ENCODE measurements at places on chromosomes 6 and 20.

GRCh38 chr6:44850312-44850711 lies 462.8 kb downstream of the CDC5L start:
- no peak for DNase-seq

- DNase-seq: no peak
Observed at GRCh38 chr6:20417819-20418218, 16.1 kb downstream of the E2F3 start.

- DNase-seq: peak; percentile 4
Observed at GRCh38 chr6:70957284-70957617, 391 bp upstream of the B3GAT2 start.

DNA sequence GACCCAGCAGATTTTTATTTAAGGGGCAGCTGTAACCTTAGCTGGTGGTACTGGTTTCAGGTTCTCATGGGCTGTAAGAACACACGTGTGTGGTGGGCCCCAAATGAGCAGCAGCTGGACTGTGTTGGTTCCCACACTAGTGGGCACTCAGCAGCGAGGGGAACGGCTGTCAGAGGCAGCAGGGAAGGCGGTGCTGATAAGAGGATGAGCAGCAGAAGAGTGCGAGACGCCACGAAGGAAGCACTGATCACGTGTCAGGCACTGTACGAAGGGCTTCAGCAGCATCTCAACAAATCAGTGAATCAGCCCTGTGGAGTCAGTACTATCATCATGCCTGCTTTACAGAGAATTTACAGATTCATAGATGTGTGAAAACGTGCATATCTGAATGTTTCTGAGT lies 41.0 kb upstream of the EMILIN3 start:
- no peak for DNase-seq

GRCh38 chr6:45518013-45518720 lies 140.4 kb upstream of the SUPT3H start:
- no peak for DNase-seq

Data from fibroblast of lung (primary cell).